Mesenteric fat pad (tissue), 1 donor: ENCODE measurements at places on chromosomes 12 and 14. TPM values are rescaled to one million over a fixed set of nuclear protein-coding genes. Genes with fewer than 3 reads are reported as not detected.

- DNase-seq, result no peak
These were observed 46.2 kb upstream of the TUNAR start for GRCh38 chr14:95830386-95830785.

- DNase-seq, result no peak
These were observed 15.0 kb upstream of the AKAP5 start for GRCh38 chr14:64450255-64450654.

- DNase-seq, result no peak
These were observed 54.3 kb downstream of the DRAM1 start for GRCh38 chr12:101931498-101932326.

DNA sequence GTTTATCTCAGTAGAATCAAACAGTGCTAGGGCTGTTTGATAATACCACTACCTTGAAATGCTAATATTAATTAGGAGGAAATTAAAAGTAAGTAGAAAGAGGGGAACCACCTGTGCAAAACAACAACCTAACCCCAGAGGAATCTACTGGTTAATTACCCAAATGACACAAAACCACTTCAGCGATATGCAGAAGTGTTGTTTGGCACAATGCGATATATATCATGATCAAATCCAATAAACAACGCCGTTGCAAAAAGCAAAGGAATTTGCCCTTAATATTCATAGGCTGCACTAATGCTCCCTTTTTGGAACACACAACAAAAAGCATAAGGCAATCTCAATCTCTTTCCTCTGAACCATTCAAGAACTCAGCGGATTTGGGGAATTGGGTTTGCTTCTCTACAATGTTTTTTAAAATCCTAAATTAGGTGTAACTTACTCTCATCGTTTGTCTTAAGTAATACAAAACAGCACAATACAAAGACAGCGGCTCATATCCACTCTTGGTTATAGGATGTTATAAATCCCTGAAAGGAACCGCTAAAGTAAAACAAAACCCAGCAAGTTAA is 1.5 kb downstream of the MAP4K5 start:
- DNase-seq, result no peak

GRCh38 chr12:128426511-128426910 is 159.5 kb downstream of the TMEM132C start:
- no peak for DNase-seq

GRCh38 chr12:12983420-12984035 is 16.5 kb downstream of the HEBP1 start:
- no peak for DNase-seq

DNA sequence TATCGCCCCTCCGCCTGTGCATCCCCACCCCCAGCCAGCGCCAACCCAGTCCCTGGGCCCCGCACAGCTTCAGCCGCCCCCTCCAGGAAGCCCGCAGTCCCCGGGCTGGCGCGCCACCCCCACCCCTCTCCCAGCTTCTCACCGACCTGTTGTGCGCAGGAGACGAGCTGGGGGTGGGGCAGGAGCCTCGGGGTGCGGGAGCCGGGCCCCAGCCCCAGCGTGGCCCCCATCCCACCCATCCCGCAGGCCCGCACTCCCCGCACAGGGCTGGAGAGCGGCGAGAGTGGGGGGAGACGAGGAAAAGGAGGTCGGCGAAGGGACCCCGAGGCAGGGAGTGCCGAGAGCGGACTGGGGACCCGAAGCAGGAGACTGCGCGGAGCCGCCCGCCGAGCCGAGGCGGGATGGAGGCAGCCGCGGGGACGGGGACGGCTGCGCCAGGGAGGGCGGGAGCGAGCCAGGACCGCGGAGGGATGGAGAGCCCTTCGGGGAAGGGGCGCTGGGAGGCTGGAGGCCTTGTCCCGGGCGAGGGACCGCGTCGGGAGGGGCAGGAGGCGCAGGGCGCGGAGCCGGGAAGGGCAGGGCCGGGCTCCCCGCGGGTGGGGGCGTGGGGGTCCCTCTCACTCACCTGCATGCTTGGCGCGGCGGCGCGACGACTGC is 498 bp downstream of the PIANP start:
- no peak for DNase-seq

Gene PHC1
- total RNA-seq, result 18.0 TPM

Gene CBLN3
- 5.0 TPM for total RNA-seq

DNA sequence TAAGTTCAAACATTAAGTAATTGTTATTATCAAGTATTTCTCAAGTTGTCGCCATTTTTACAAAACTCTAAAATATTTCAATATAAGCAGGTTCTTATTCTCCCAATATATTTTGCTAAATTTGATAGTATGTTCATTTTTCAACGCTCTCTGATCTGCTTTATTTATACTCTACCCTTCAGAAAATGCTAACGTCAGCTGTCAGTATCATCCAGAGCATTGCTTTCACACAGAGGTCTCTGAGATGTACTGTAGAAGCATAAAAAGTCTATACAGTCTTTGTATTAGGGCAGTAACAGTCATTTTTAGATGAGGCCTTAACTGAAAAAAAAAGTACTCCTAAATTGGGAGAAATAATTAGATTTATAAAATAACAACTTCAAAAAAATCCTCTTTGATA is 533.1 kb upstream of the LRFN5 start:
- no peak for DNase-seq

Gene KRT86
- not detected for total RNA-seq

Gene KRT82
- total RNA-seq, result not detected

DNA sequence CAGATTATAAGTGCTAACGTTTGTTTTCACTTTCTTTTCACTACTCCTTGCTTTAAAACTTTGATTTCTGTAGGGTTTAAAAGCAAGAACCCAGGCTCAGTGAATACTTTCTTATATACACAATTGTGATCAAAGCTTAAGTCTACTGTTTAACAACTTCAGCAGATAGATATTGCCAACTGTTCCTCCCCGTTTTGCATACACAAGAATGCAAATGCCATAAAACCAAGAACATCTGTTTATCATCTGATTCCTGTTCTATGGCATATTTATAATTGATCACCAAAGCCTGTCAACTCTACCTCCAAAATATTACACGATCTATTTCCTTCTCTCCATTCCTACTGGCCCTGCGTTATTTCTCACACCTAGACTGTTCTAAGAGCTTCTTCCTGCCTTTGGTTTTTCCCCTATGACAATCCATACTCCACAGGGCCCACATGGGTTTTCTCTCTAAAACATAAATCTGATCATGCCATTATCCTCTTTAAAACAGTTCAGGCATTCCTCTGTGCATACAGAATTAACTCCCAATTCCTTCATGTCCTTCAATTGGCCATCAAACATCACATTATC is 15.9 kb downstream of the MED13L start:
- no peak for DNase-seq

Gene POTEG
- total RNA-seq, result not detected

Gene CCND2
- 93.0 TPM for total RNA-seq

GRCh38 chr12:39905152-39905551 is 200.7 kb downstream of the SLC2A13 start:
- no peak for DNase-seq

GRCh38 chr12:53424626-53425514 is 1.2 kb downstream of the AMHR2 start:
- peak; percentile 41 for DNase-seq

- DNase-seq, result no peak
These were observed 7.5 kb downstream of the KLRG1 start for GRCh38 chr12:8996682-8997405.

Gene RABGGTA
- 17.0 TPM for total RNA-seq

Gene KIF5A
- not detected for total RNA-seq

Gene HNRNPA1
- total RNA-seq, result 655 TPM

GRCh38 chr12:47361389-47362021 is 281.7 kb upstream of the AMIGO2 start:
- DNase-seq, result no peak

DNA sequence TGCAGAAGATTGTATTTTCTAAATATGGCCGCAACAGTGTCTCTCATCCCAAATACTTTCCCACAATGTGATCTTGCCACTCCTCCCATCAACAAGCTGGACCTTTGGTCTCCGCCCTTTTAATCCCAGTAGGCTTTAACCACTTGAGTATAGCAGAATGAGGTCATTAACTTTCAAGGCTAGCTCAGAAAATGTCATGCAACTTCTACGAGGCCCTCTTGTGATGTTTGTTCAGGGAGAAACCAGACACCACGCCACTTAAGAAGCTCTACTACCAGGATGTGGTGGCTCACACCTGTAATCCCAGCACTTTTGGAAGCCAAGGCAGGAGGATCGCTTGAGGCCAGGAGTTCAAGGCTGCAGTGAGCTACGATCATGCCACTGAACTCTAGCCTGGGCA is 20.1 kb upstream of the OR6J1 start:
- DNase-seq, result no peak

GRCh38 chr12:126262829-126263228 is 1197.6 kb downstream of the AACS start:
- no peak for DNase-seq

Gene TDRD9
- 5.4 TPM for total RNA-seq

Gene ASIC1
- total RNA-seq, result 0.71 TPM

Gene TM7SF3
- total RNA-seq, result 38.3 TPM

DNA sequence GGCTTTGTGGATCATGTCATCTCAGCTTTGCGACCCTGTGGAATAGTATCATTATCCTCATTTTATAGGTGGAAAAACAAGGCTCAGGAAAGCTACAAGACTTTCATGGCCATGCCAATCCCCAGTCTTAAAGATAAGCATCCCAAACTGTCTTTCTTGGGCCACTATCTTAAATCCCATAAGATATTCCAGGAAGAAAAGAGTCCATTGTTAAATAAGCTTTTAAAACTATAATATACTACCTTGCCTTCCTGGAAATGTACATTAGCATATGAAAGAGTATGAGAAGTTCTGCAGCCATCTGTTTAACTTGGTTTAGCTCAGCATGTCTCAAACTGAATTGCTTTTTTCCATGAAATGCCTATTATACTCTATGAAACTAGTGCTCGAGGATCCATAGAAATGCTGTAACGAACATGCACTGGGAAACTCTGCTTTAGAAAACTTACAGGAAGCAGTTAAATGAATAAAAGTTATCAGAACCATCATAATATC is 77.1 kb downstream of the B4GALNT3 start:
- DNase-seq, result no peak

Gene NTF3
- 0.84 TPM for total RNA-seq

Gene MFAP5
- total RNA-seq, result 147 TPM

Gene TAS2R43
- total RNA-seq, result not detected

Gene PIWIL1
- not detected for total RNA-seq

Gene FLVCR2
- 9.5 TPM for total RNA-seq

- DNase-seq, result no peak
These were observed 6.6 kb upstream of the ABCD2 start for GRCh38 chr12:39626033-39626814.

- no peak for DNase-seq
These were observed 1455.6 kb upstream of the TMEM132C start for GRCh38 chr12:126811391-126811790.

DNA sequence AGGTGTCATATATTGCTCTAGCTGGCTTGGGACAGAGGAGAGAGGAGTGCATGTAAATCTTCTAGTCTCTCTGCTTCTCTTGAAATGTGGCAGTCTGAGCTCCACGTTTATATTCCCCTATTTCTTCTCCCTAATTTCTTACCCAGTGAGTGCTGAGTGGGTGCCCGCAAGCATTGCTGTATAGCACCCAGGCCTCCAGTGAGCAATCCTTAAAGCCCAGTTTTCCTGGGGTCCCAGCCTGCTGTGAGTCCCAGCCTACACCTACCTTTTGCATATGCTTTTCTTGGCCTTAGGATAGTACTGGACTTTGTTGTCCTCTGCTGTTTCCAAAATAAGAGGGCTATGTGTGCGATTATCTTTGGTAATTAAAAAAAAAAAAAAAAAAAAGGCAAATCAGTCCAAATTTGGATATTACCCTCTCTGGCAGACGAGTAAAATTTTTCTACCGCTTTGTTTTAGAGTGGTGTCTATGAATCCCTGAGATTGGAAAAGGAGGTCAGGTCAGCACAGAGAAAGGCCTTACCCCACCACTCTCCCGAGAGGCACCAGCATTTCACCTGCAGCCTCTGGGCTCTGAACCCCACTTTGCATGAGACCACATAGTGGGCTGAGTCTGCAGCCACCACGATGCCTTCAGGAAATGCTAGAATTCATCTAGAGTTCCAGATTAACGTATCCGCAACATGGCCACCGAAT is 1.1 kb downstream of the MGST1 start:
- DNase-seq, result no peak

Gene B3GNT4
- total RNA-seq, result not detected
